Esophagus muscularis mucosa (tissue), 4 donors: ENCODE measurements at places on chromosomes 1 and 21. TPM values are rescaled to one million over a fixed set of nuclear protein-coding genes. Genes with fewer than 3 reads are reported as not detected.

DNA sequence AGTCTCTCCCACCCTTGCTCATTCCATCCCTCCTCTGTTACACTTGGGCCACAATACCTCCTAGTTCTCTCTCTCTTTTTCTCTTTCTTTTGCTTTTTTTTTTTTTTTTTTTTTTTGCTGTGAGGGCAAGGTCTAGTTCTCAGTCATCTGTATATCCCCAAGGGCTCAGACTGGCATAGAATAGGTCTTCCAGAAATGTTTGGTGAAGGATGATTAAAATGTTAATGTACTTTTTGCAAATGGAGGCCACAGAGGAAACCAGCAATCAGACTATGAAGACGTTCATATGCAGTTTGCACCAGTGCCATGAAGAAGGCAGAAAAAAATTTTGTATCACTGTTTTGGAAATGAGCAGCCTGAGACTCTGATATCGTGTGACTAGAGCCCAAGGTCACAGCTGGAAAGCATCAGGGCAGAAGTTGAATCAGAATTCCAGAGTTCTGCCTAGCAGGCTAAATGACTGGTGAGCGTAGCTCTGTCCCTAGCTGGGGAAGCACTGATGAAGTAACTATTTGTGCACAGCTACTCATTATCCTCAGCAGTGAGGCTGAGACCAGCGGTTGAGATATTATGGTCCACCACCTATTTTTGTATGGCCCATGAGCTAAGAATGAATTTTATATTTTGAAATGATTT lies 186.5 kb downstream of the TGFBR3 start:
- no peak for DNase-seq

- DNase-seq = peak; percentile 81
Measured at GRCh38 chr21:38323721-38324531, 67.1 kb downstream of the KCNJ15 start.

GRCh38 chr1:103561643-103562395 lies 9.6 kb upstream of the AMY2B start:
- DNase-seq = no peak

DNA sequence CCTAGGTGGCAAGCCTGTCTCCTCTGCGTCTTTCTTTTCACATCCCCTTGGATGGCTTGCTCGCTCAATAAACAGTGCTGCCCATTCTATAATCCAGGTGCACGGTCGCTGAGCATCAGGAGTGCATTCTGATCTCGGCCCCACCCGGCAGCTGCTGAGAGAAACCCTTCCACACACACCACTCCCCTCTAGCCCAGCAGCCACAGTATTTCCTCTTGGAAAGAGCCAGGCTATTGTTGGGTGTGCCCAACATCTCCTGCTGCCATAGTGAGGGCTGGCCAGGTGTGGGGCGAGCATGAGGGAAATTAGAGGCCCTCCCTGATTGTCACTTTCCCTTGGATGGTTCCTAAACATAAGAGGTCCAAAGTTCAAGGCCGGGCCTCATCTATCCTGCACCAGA lies 24.7 kb downstream of the GPA33 start:
- DNase-seq = no peak

DNA sequence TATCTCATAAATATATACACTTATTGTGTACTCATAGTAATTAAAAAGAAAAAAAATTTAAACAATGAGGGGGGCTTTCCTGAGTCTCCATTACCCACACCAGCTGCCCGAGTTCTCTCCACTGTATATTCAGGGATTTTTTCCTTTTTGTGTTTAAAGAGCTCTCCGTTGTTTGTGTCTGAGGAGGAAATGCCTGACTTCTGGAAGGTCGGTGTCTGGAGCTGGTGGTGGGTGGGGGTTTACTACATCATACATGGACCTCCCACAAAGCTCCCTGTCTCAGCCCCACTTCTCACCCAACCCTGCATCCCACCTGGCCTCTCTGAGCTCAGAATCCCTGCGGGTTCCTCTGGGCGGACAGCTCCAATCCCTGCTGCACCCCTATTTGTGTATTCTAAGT lies 64.1 kb upstream of the ETV3 start:
- peak; percentile 91 for DNase-seq

DNA sequence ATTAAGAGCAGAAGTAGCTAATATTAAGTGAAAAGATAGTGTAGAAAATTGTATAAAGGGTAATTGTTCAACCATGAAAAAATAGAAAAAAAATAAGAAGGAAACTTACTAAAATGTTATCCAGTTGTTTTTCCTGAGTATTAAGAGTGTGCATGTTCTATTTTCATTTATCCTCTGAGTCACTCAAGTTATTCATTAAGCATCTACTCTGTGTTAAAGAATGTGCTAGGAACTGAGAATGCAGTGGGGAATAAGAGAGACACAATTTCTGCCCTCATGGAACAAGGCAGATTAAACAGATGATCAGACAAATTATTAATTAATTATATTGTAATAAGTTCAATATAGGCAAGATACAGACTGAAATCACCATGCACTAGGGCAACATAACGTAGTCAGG lies 10.8 kb upstream of the PIGK start:
- no peak for DNase-seq

GRCh38 chr1:245896258-245896657 lies 610.8 kb downstream of the SMYD3 start:
- DNase-seq = no peak

GRCh38 chr21:41768437-41769042 lies 1.7 kb upstream of the RIPK4 start:
- no peak for DNase-seq

GRCh38 chr21:33076600-33077329 lies 6.8 kb downstream of the OLIG1 start:
- no peak for DNase-seq

GRCh38 chr1:26220199-26220912 lies 13.6 kb upstream of the CEP85 start:
- DNase-seq = no peak

DNA sequence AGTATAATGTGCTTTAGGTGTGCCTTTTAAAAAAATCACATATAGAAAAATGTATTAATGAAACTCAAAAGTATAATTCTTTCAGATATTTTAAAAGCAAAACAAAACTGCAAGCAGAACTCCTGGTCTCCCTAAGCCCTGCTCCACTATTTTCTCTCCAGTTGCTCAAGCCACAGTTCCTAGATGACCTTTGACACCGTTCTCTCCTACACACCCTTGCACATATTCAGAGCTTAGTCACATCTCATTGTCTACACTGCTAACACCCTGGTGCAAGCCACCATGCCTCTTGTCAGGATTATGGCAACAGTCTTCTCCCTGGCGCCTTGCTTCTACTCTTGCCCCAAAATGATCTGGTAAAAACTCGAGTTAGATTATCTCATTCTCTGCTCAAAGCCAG lies 50.2 kb upstream of the ROR1 start:
- DNase-seq = no peak

DNA sequence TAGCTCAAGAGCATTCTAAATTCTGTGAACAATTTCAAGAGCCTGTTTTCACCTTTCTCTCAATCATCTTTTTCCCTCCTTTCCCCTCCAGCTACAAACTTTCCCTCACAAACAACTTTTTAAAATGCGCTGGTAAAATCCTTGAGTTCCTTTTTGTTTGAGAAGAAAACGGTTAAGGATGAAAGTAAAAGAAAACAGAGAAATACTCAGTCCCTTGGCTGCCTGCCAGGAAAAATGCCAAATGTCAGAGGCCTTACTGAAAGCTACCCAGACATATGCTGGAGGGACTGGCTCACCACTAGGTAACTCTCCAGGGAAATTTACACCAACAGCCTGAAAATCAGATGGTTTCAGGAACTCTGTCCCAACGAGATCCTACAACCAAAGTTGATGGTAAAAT lies 11.0 kb upstream of the SERBP1 start:
- no peak for DNase-seq

DNA sequence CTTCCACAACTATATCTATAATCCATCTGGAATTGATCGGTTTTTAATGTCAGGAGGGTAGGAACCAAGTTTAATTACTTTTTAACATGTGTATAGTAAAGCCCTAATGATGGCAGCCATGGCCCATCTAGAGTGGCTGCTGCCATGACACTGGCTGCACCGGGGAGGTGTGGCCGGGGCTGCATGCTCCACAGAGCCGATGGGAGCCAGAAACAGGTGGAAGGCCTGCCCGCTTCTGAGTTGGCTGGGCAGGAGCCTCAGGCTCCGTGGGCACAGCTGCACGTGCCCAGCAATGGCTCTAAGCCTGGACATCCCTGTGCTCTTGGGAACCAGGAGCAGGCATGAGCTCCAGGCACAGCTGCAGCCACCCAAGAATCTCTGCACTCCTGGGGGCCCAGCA lies 73.0 kb downstream of the GBP6 start:
- no peak for DNase-seq

DNA sequence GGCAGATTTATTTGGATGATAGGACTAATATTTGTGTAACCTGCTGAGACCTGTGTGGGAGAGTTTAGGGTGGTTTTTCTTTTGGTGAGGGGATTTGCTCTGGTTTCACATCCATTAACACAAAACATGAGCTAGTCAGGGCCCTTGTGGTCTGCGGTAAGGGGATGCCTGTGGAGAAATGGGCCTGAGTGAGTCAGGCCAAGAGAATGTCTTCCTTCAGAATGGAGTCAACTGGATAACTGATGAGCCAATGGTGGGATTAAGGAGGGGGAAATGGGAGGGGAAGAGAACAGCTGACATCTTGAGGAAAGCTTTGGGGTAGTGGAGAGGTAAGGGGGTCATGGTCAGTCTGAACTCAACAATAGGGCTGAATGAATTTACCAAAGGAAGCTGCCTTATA lies 13.9 kb downstream of the WNT2B start:
- no peak for DNase-seq

DNA sequence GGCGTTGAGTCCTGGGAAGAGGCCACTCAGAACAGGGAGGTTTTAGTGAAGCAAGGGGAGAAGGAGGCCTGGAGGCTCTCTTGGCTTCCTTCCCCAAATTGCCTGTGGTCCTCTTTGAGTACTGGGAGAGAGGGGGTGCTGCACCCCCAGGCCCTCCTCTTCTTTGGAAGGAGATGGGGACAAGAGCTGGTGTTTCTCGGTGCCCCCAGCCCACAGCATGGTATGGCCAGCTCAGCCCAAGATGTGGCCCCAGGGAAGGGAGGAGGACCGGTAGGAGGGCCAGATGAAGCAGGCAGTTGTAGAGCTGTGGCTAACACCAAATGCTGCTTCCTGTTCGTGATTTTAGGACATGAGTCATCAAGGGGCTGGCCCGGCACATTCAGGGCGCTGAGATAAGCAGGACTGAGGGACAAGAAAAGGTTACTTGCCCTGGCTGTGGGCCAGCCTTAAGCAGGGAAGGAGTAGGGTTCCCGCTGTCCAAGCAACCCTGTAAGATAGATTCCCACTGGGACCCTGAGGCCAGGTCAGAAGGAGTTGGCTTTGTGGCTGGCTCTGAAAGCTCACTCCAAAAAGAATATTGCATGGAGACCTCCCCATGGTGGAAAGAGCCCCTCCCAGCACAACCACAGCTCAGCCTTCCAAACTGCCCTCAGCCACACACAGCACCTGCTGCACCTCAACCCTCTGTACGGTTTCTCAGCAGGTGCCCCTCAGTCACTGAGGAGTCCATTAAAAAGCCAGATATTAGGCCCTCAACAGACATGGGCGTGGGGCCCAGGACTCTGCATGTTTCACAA lies 4.9 kb upstream of the TNFRSF1B start:
- peak; percentile 95 for DNase-seq

GRCh38 chr1:3209201-3209600 lies 140.2 kb downstream of the PRDM16 start:
- DNase-seq = no peak

DNA sequence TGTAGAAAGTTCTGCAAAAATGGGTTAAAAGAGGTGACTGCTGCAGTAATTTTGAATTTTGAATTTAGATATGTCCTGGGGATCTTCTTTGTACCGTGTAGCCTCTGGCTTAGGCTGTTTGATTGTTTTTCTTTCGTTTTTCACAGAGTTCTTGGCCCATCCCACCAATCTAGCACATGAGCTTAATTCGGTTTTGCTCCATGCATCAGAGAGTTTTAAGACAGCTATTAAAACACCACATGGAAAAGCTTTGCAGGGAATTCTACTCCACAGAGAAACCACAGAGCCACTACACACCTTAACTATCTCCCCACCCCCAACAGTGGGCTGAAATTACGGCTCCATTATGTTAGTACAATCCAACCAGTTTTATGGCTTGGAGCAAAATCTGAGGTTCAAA lies 25.5 kb downstream of the SPAG17 start:
- no peak for DNase-seq

DNA sequence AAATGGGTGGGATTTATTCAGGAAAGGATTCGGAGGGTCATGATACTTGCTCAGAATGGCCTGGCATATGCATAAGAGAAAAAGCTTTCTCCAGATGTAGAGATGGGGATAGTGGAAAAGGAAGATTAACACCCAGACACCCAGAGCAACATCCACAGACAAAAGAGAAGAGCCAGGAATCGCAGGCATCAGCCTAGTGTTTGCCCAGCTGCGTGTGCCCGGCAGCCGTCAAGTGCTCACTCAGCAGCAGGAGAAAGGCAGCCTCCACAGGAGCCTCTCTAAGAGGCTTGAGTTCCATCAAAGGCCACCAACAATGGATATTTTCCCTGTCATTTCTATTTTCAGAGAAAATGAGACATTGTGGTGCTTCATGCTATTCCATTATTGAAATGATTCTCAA lies 54.7 kb downstream of the NTPCR start:
- no peak for DNase-seq

DNA sequence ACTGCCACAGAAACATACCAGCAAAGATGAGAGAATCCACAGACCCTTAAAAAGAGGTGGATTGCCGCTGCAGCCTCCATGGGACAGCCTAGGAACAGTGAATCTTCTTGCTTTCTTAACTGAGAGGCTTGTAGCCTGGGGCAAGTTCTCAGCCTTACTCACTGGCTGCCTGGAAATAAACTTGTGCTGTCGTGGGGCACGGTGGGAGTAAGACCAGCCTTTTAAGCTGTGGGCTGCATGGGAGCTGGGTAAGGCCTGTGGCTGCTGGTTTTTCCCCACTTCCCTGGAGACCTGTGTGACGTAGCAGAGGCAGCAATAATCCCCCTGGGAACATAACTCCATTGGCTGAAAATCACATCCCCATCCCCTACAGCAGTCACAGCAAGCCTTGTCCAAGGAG lies 30.8 kb downstream of the CD2 start:
- no peak for DNase-seq

GRCh38 chr1:154445040-154445472 lies 39.9 kb downstream of the IL6R start:
- no peak for DNase-seq

GRCh38 chr1:171841931-171842761 lies 848 bp downstream of the DNM3 start:
- no peak for DNase-seq

- DNase-seq = no peak
Measured at GRCh38 chr1:23763041-23763577, 15.1 kb upstream of the PITHD1 start.

DNA sequence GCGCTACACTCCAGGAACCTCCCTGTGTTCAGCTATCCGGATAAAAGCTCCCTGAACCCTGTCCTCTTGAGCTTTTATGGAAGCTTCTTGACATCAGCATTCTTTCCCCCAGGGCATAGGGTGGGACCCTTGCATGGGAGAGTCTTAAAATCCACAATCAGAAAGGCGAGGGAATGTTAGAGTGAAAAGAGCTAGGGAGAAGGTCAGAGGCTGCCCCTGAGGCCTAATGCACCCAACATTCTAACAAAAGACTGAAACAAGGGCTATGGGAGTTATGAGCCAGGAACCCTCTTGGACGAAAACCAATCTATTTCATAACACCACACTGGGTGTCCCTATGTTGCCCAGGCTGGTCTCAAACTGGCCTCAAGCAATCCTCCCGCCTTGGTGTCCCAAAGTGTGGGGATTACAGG lies 36.7 kb downstream of the NEK2 start:
- DNase-seq = no peak

EXO1 gene
- total RNA-seq = 1.5 TPM

ECM1 gene
- total RNA-seq = 32.9 TPM

MSH4 gene
- 0.83 TPM for total RNA-seq

TCEA3 gene
- total RNA-seq = 23.3 TPM

CAMK2N1 gene
- 26.1 TPM for total RNA-seq

ANGPTL3 gene
- total RNA-seq = not detected
